Right cardiac atrium (tissue), 5 donors: ENCODE measurements at places on chromosomes 1 and 21. TPM values are rescaled to one million over a fixed set of nuclear protein-coding genes. Genes with fewer than 3 reads are reported as not detected.

GRCh38 chr1:149963358-149963757 lies 26.7 kb upstream of the MTMR11 start:
- no peak for DNase-seq

GRCh38 chr1:57307392-57308170 lies 116.3 kb downstream of the DAB1 start:
- DNase-seq = no peak

- DNase-seq = no peak
These were observed 13.9 kb upstream of the CENPF start for GRCh38 chr1:214588963-214589597.

DNA sequence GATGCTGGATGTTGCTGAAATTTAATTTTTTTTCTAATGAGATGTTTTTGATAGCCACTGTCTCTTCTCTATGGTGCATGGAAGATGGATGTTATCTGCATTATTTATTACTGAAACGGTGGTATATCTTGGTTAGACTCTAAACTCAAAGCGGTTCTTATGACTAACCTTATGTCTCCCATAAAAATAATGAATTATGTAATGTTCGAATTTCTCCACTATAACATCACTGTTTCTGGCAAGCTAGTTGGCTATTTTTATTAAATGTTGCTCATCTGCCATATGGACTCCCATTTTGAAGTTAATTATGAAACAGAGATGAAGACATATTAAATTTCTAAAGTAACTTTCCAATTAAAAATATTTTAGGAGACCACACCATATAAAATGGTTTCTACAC lies 808.6 kb upstream of the ADGRL4 start:
- DNase-seq = no peak

GRCh38 chr1:186183219-186183618 lies 191.8 kb downstream of the TPR start:
- peak; percentile 35 for DNase-seq

- no peak for DNase-seq
These were observed 286.7 kb downstream of the LMX1A start for GRCh38 chr1:165069829-165070228.

LCE1C gene
- total RNA-seq = not detected

GJA5 gene
- 197 TPM for total RNA-seq
